Neural progenitor cell (in vitro differentiated cells): ENCODE measurements at places on chromosomes 6 and 20. TPM values are rescaled to one million over a fixed set of nuclear protein-coding genes. Genes with fewer than 3 reads are reported as not detected.

DNA sequence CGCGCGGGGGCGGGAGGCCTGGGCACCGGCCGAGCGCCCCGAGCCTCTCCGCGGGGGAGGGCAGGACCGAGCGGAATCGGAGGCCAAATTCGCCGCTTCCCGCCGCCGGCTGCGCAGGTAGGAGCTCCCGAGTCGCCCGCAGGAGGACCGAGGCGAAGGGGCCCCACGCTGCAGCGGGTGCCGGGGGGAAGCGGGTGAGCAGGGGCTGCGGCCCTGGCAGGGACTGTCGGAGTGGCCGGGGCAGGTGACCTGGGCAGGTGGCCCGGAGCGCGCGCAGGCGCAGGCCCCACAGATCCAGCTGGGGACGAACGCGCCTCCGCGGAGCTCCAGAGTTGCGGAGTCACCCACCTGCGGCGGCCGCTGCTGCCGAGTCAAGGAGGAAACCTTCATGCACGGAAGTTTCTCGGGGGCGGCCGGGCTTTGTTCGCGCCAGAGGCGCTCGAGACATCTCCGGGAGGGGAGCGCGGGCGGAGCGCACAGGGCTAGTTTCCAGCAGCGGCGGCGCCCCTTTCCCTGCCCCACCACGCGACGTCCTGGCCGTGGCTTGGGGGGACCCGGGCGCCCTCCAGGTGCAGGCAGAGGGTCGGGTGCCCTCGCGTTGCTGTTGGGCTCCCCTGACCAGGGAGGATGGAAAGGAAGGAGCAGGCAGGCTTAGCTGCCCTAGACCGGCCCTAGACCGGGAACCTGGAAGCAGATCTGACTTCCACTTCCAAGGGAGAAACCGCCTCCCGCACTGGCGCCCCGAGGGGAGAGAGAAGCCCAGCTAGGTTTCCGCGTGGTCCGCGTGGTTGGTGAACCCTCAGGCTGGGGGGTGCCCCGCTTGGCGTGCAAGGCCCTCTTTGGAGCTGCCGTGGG is 590 bp downstream of the SLCO4A1 start:
- peaks cover 79% of the 10 kb centered on the region for H3K27me3 ChIP-seq
- H3K4me3 ChIP-seq: peak overlapping the region; percentile 64
- H3K27ac ChIP-seq: no peak overlapping the region
- H3K4me1 ChIP-seq: peaks cover 9% of the 10 kb centered on the region
- peak; percentile 57 for DNase-seq
- no peaks in the 10 kb centered on the region for H3K36me3 ChIP-seq

DNA sequence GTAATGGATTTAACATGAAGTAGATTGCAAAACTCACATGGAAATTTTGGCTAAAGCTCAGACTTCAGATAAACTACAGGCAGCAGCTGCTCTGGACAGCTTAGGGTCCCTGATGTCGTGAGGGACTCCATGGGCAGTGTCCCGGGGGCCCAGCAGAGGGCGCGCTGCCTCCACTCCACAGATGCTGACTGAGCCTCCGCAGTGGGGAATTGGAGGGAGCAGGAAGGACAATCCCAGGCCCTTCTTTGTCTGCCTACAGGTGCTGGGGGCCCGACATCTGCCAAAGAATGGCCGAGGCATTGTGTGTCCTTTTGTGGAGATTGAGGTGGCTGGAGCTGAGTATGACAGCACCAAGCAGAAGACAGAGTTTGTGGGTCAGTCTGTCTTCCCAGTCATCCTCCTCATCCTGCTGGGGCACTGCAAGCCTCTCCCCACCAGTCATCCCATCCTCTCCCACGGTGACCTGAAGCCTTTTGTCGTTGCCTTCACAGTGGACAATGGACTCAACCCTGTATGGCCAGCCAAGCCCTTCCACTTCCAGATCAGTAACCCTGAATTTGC is 35.9 kb downstream of the PLCG1 start:
- H3K36me3 ChIP-seq: no peaks in the 10 kb centered on the region
- H3K27me3 ChIP-seq: no peaks in the 10 kb centered on the region
- H3K4me3 ChIP-seq: no peak overlapping the region

DNA sequence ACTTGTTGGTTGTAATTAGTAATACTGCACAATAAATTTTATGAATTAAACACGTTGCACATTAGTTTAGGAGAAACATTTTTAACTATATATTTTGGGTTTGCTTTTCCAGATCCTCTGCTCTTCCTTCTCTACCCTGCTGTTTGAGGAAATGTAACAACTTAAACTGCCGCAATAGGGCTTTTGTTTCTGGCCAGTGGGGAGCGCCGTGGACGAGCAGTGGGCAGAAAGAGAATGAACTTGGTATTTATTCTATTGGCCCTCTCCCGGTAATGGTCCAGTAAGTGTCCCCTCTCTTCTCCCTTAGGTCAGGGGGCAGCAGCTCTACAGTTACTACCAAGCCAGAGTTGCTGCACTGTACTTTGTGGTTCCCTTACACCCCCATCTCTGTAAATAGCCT is 35.2 kb upstream of the EPHA7 start:
- peaks cover 21% of the 10 kb centered on the region for H3K4me1 ChIP-seq
- no peaks in the 10 kb centered on the region for H3K36me3 ChIP-seq
- DNase-seq: peak; percentile 6
- H3K4me3 ChIP-seq: no peak overlapping the region
- H3K27me3 ChIP-seq: no peaks in the 10 kb centered on the region

NUP153 gene
- 62.5 and 68.7 TPM in 2 replicates for total RNA-seq

OR2H2 gene
- total RNA-seq: not detected in 2 replicates

DNA sequence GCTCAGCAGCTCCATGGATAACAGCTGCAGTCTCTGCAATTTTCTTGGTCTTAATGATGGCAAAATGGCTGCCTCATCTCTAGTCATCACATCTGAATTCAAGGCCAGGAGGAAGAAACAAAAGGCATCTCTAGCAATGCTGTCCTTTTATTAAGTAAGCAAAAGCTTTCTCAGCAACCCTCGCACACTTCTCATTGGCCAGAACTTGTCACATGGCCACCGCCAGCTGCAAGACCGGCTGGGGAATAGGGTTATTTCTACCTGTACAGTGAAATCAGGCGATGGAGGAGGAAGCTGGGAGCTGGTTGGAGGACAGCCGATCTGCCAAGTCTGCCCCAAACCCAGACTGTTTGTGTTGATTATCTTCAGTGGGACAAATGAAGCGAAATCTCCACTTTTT is 33.4 kb downstream of the ANKRD60 start:
- no peak for DNase-seq
- H3K27ac ChIP-seq: no peak overlapping the region
- no peaks in the 10 kb centered on the region for H3K4me1 ChIP-seq
- no peak overlapping the region for H3K4me3 ChIP-seq
- H3K27me3 ChIP-seq: no peaks in the 10 kb centered on the region
